CD14-positive monocyte (primary cell): ENCODE measurements at places on chromosomes 1 and 21.
A peak's percentile ranks its signal among the peaks of the same experiment; 100 is the strongest.

DNA sequence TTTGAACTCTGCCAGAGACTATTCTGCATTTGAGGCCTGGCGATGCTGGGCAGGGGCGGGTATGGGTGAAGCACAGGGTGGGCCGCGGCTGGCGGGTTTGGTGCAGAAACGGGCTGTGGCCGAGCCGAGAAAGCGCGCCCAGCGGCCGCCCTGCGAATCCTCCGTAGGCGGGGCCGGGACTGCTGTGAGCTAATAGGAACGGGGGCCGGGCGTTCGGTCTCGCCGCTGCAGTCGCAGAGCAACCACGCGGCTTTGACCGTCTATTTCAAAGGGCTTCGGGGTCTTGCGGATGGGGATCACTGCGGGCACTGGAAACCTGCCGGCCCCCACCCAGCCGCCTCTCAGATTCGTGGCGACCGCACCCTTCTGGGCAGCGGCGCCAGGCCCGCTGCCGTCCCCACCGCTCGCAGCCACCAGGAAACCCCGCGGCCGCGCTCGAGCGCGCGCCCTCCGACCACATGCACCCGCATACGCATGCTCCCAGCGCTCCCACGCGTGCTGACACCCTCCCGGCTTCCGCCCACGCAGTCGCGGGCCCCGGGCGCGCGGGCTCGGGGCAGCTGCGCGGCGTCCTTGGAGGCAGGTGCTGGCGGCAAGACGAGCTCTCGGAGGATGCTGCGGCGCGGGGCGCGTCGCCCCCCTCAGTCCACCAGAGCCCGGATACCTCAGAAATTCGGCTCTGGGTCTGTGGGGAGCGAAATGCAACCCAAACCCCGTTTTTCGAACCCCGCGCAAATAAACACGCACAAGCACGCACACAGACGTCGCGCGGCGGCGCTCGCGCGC is 32.6 kb downstream of the DNTTIP2 start:
- DNase-seq, result peak; percentile 72

- no peak for DNase-seq
Observed at GRCh38 chr1:163047951-163048659, 21.1 kb upstream of the RGS4 start.

- DNase-seq, result no peak
Observed at GRCh38 chr1:38623529-38623928, 236.0 kb downstream of the RRAGC start.

- no peak for DNase-seq
Observed at GRCh38 chr1:17875882-17876280, 120.7 kb downstream of the ACTL8 start.

- DNase-seq, result no peak
Observed at GRCh38 chr1:37561133-37562132, 4.7 kb downstream of the DNALI1 start.

- DNase-seq, result no peak
Observed at GRCh38 chr1:97332716-97333115, 588.1 kb downstream of the DPYD start.

DNA sequence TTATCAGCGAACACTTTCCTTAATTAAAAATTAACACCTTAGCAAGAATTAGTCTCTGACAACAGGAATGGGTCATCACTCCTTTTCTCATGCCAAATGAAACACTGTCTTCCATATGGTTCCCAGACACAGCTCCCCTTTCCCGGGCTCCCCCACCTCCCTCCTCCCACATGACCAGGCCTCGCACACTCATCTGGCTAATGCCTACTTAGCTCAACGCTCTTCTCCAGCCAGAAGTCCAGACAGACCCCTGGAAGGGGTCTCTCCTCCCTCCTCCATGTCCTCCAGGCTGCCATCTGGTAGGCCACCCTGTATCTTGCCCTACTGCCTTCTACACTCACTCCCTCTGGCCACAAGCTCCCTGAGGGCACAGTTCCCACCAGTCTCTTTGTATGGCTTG is 39.9 kb downstream of the KCNC4 start:
- no peak for DNase-seq

DNA sequence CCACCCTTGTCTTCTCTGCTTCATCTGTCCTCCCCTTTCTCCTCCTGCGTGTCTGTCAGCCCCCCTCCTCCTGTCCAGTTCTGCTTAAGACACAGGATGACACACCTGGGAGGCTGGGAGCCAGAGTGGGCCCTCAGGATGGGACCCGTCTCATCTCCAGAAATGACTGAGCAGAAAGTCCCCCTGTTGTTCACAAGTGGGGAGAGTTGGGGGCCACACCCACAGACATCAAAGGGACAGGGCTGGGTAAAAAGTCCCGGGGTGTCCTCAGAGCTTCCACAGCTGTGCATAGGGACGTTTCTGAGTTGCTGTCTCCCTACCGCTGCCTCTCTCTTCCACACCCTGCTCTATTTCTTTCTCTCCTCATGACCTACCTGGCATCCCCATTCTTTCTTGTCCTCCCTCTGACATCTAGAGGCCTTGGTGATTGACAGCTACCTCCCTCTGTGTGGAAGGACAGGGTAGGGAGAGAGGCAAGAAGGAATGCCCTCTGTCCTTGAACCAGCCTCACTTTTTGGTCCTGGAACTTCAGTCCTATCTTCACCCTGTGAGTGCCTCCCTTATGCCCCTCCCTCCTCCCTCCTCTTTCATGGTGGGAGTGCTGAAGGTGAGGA is 19.5 kb upstream of the SH2D2A start:
- no peak for DNase-seq

GRCh38 chr1:66528580-66528979 is 5.4 kb upstream of the SGIP1 start:
- DNase-seq, result no peak

- peak; percentile 52 for DNase-seq
Observed at GRCh38 chr1:183278739-183279591, 92.9 kb downstream of the LAMC2 start.

DNA sequence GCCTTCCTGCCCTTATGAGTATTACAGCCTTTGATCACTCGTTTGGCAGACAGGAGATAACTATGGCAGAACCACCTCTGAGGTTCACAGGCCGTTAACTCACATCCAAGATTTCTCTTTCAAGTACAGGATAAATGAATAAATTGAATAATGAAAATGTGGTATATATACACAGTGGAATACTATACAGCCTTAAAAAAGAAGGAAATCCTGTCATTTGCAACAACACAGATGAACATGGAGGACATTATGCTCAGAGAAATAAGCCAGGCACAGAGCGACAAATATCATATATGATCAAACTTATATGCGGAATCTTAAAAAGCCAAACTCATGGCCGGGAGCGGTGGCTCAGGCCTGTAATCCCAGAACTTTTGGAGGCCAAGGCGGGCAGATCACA is 32.6 kb downstream of the TGFBR3 start:
- DNase-seq, result no peak

DNA sequence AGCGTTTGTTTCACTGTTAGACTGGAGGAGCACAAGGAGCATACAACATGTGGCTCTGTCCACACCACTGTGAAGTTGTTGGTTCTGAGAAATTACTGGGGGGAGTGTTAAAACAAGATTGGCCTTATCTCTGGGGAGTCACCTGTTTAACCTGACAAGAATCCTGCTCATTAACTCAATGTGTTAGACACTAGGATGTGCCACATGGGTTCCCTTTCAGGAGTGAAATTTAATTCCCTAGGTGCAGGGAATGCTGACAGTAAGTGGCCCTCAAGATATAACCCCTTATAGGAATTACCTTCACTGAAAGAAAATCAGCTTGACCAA is 45.8 kb upstream of the WNT2B start:
- DNase-seq, result no peak

DNA sequence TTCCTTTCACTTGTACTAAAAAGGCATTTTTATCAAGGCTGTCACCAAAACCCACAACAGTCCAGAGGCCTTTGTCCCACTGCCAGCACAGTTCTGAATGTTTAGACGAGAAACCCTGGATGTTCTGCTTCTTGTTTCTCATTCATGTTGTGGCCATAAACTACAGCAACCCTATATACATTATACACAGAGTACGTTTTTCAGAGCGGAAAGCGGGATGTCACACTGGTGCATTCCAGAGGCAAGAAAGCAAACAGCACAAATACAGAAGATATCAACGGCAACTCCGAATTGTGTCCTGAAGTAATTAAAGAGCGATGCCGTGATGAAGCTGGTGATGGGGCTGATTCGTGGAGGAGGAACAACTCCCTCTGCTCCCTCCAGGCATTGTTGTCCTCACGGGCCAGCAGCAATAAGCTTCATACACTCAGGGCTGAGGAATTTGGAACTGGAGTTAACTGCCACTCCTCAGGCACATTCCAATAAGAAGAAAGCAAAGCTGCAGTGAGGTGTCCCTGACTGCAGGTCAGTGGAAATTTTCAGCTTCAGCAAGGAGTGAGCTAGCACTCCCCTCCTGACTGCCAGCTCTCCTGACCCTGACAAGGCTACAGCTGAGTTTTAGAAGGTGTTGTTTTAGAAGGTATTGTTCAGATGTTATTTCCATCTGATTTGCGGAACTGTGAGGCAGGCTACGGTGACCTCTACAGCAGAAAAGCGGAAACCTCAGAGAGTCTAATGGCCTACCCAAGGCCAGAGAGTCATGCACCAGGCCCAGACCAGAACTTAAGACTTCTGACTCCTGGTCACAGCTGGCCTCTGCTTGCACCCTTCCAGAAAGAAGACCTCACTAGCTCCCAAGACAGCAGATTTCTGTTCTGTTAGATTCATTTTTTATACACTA is 149.0 kb downstream of the TGFBR3 start:
- DNase-seq, result no peak

- DNase-seq, result no peak
Observed at GRCh38 chr1:64842224-64842623, 97.3 kb downstream of the RAVER2 start.

DNA sequence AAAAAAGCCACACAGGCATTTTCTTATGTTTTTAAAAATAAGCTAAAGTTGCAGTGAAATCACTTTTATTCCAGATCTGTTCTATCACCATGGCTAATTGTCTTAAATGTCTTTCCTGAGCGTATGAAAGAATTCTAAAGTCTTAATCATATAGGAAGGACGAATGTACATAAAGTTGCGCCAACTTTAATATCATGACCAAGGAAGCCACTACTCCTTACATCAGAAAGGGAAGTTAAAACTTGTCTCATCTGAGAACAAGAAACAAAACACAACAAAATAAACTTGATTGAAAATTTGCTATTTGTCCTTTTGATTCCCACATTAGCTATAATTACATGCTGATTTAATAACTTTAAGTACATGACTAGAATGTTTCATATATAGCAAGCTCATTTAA is 26.5 kb downstream of the CNIH4 start:
- DNase-seq, result peak; percentile 26

GRCh38 chr1:227335242-227336020 is 17.1 kb upstream of the CDC42BPA start:
- DNase-seq, result no peak

DNA sequence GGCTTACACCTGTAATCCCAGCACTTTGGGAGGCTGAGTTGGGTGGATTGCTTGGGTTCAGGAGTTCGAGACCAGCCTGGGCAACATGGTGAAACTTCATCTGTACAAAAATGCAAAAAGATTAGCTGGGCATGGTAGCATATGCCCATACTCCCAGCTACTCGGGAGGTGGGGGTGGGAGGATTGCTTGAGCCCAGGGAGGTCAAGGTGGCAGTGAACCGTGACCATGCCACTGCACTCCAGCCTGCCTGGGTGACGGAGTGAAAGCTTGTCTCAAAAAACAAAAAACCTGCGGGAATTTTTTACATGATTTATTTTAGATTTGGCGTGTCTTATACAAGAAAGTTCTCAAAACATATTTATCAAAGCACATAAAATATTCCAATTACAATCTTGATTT is 27.8 kb upstream of the MTR start:
- no peak for DNase-seq

DNA sequence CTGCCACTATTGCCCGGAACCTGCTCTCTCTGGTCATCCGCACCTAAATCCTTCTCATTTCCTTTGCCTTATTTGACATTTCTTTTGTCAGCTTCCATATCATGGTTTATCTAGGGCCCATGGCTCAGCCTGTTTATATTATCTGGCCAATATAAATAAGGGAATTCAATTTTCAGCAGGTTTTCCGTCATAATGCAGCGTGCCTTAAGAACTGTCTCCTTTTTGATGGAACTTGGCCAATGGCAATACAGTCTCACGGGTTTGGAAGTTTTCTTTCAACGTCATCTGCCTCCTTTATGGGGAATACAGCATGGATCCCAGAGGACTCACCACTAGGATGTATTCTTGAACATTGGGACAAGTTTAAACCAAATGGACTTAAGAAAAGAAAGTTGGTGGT is 77.8 kb upstream of the KIAA0040 start:
- no peak for DNase-seq

DNA sequence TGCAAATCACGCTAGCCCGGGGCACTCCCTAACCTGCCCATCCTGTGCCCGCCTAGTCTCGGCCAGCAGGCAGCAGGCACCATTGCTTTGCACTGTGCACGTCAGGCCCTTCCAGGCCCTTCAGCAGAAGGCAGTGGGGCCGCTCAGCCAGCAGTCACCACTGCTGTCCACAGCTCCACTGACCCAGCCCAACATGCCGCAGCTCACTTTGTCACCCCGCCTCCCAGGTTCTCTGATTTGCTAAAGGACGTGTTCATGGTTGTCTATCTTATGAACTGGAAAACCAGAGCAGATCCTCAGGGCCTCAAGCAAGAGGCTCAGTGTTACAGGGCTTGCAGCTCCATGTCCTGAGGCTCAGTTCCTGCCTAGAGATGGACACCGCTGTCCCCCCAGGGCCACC is 14.2 kb upstream of the SPOCD1 start:
- no peak for DNase-seq
